ENCODE measurements at places on chromosomes 5 and 9. TPM values are rescaled to one million over a fixed set of nuclear protein-coding genes. Genes with fewer than 3 reads are reported as not detected.
A peak's percentile ranks its signal among the peaks of the same experiment; 100 is the strongest.

DNA sequence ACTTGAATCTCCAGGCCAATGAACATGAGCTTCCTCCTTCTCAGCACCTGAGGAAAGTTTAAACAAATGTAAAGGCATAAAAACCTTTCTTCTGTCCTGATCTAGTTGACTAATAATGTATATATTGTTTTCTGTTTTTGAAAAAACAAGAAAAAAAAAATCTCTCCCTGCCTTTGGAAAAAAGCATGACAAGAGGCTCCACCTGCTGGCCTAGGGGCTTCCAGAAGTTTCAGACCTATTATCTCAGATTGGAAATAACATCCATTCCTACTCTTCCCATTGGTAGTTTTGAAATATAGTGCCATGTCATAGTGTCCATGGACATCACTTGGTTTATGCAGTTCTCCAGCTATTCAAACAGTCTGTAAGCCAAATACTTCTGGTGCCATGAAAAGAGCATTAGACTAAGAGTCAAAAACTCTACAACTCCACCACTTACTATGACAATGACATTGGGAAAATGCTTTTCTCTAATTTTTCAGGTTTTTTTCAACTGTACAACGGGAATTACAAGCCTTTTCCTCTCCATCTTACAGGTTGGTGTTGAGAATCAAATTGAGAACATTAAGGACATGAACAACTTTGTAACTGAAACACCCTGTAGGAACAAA is 409.6 kb upstream of the MPDZ start:
- no peaks in the 10 kb centered on the region for H3K27me3 ChIP-seq
- H3K4me3 ChIP-seq: no peak overlapping the region
- no peaks in the 10 kb centered on the region for H3K4me1 ChIP-seq
- H3K36me3 ChIP-seq: no peaks in the 10 kb centered on the region
- no peak for DNase-seq

- no peaks in the 10 kb centered on the region for H3K27me3 ChIP-seq
- H3K4me1 ChIP-seq: no peaks in the 10 kb centered on the region
- no peak for DNase-seq
- H3K4me3 ChIP-seq: no peak overlapping the region
Measured at GRCh38 chr5:92850886-92851285, 730.1 kb downstream of the NR2F1-AS1 start.

- H3K4me3 ChIP-seq: no peak overlapping the region
- peaks cover 4% of the 10 kb centered on the region for H3K36me3 ChIP-seq
- H3K27ac ChIP-seq: peak overlapping the region; percentile 38
- H3K4me1 ChIP-seq: peaks cover 40% of the 10 kb centered on the region
Measured at GRCh38 chr9:93601063-93601462, 24.7 kb downstream of the PHF2 start.

- H3K4me3 ChIP-seq: no peak overlapping the region
- H3K4me1 ChIP-seq: peaks cover 15% of the 10 kb centered on the region
- peaks cover 4% of the 10 kb centered on the region for H3K27me3 ChIP-seq
- no peak for DNase-seq
- H3K36me3 ChIP-seq: no peaks in the 10 kb centered on the region
- no peak overlapping the region for H3K27ac ChIP-seq
Measured at GRCh38 chr5:176642675-176643490, 4.4 kb upstream of the TSPAN17 start.

DNA sequence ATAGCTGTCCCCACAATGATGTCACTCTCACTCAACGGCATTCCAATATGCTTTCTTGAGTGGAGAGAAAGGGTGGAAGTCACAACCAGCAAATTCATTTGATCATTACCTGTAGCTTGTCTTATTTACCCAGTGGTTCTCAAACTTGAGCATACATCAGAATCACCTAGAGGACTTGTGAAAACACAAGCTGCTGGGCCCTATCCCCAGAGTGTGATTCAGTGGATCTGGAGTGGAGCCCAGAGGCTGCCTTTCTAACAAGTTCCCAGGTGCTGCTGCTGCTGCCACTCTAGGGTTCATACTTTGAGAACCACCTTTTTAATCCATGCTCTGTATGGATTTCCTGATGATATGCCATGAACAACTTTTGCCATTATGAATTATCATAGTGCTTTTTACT is 94.7 kb downstream of the KLHL3 start:
- no peaks in the 10 kb centered on the region for H3K36me3 ChIP-seq
- H3K27ac ChIP-seq: no peak overlapping the region
- H3K27me3 ChIP-seq: peaks cover 5% of the 10 kb centered on the region
- no peaks in the 10 kb centered on the region for H3K4me1 ChIP-seq
- H3K4me3 ChIP-seq: no peak overlapping the region
- no peak for DNase-seq

- DNase-seq: no peak
- no peaks in the 10 kb centered on the region for H3K36me3 ChIP-seq
- H3K27me3 ChIP-seq: no peaks in the 10 kb centered on the region
- peaks cover 6% of the 10 kb centered on the region for H3K4me1 ChIP-seq
Measured at GRCh38 chr5:40502736-40503135, 177.0 kb upstream of the PTGER4 start.

DNA sequence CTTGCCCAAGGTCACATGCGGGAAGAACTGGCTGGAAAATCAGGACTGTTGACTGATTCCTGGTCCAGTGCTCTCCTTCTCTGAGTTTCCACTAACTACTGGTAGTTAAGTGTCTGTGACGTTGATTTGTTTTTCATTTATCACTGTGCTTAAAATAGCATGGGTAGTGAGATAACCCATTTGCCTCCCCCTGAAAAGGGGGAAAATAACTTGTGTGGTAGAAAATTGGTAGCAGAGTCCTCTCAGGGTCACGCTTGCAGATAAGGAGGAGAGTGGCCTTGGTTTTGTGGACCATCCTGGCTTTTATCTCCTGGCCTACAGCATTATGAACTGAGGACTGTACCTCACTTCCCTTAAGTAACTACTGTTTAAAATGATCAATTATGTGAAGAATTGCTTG is 10.9 kb downstream of the FUBP3 start:
- no peak for DNase-seq
- H3K27me3 ChIP-seq: no peaks in the 10 kb centered on the region
- no peaks in the 10 kb centered on the region for H3K36me3 ChIP-seq
- H3K4me3 ChIP-seq: no peak overlapping the region

DNA sequence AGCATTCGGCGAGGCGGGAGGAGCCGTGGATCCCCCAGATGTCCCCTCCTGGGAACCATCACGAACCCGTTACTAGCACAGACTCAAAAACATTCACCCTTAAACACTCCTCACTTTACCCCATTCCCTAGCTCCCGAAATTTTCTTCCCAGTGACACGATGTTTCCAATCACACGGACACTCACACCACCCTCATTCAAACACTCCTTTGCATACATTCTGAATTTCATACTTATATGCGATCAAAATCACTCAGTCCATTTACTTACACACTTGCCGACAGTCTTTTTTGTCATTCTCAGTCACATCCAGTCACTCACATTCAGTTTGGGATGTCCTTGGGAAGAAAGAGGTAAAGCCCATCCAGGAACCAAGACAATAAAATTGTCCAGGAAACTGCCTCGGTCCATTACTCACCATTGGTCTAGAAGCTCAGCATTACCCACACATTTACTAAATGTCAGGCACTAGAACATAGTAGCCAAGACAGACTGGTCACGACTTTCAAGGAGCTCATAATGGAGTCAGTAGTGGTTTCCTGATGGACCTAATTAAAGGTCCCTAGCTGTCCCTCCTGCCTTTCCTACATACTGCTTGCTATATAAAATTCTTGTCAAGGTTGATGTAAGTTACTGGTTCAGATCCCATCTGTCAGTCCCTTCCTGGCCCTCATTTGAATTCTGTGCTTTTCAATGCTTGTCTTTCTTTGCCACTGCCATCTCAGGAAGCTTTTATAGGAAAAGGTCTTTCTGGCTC is 574 bp downstream of the SLC35A4 start:
- peaks cover 40% of the 10 kb centered on the region for H3K36me3 ChIP-seq
- DNase-seq: no peak
- H3K27ac ChIP-seq: peak overlapping the region; percentile 89
- H3K4me3 ChIP-seq: peak overlapping the region; percentile 93
- H3K27me3 ChIP-seq: no peaks in the 10 kb centered on the region

The SEMA6A gene
- 0.13 TPM for total RNA-seq

The TAF11L10 gene
- total RNA-seq: not detected

The SLC25A2 gene
- total RNA-seq: 0.38 TPM

The FOXD1 gene
- 0.28 TPM for total RNA-seq

The MYOZ3 gene
- not detected for total RNA-seq
